ENCODE measurements at places on chromosomes 6 and 20. TPM values are rescaled to one million over a fixed set of nuclear protein-coding genes. Genes with fewer than 3 reads are reported as not detected.

Gene SAYSD1
- 12.4 TPM for total RNA-seq

Gene RHAG
- 327 TPM for total RNA-seq

Gene HM13
- total RNA-seq: 136 TPM

Gene PPIL6
- total RNA-seq: 0.47 TPM

DNA sequence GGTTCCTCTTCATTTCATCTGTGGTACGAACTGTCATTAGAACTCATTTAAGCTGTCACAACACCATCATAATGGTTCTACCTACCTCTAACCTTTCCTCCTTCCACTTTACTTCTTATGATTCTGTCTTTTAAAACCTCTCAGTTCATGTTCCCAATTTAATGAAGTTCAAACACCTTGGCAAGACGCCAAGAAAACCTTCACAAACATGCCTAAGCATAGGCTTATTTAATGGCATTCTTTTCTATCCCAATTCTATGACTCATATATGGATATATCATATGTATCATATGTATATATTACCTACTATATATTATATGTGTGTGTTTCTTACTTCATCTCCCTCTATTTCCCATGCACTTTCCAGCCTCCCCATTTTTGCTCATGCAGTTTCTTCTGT, 283.4 kb upstream of the TBX18 start:
- DNase-seq: no peak

Measured in K562 (cell line).